ENCODE measurements at places on chromosomes 16 and 17.

DNA sequence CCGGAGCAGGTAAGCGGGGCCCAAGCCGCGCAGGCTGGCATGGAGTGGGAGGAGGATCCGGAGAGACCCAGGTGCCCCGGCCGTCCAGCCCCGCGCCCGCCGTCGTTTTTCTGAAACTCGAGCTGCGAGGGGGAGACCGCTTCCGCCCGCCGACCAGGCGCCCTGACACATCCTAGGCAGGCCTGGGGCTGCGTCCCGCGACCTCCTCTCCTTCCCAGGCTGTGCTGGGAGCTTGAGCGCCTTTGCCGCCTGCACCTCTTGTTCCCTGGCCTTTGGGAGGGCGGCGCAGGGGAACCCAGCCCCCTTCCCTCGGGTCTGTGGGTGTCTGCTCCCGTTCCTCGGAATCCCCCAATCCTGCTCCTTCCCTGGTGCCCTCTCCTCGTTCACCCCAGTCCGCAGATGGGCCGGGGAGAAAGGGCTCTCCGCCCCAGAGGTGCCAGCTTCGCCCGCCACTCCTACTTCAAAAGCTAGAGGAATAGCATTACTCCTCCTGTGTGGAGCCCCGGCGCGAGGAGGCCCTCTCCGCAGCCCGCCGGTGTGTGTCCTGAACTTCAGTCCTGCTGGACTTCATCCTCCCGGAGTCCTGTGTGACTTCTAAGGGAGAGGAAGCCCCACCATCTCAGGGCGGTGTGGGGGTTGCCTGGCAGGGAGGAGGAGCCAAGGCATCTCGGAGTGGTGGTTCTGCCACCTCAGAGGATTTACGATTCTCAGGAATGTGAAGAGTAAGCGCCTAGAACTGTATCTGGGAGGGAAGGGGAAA is 1.0 kb downstream of the NHERF1 start:
- DNase-seq = no peak

DNA sequence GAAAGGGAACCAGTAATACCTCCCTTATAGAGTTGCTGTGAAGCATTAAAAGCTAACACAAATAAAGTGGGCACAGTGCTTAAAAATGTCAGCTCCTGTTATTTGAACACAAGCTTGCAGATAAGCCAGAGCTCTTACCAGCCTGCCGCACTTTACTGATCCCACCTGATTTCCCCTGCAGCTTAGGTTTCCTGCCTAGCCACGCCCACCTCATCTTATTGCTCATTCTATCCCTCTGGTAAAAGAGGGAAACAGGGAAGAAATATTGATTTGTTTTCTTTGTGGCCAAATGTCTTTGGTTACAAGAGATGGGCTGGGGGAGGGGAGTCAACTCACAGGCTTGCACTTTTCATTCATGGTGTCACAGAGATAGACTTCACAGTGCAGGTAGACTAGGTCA is 9.6 kb upstream of the GP2 start:
- DNase-seq = no peak

- no peak for DNase-seq
Measured at GRCh38 chr16:4880006-4880580, 32.8 kb downstream of the UBN1 start.

- DNase-seq = no peak
Measured at GRCh38 chr17:63785556-63785955, 11.6 kb downstream of the DDX42 start.

DNA sequence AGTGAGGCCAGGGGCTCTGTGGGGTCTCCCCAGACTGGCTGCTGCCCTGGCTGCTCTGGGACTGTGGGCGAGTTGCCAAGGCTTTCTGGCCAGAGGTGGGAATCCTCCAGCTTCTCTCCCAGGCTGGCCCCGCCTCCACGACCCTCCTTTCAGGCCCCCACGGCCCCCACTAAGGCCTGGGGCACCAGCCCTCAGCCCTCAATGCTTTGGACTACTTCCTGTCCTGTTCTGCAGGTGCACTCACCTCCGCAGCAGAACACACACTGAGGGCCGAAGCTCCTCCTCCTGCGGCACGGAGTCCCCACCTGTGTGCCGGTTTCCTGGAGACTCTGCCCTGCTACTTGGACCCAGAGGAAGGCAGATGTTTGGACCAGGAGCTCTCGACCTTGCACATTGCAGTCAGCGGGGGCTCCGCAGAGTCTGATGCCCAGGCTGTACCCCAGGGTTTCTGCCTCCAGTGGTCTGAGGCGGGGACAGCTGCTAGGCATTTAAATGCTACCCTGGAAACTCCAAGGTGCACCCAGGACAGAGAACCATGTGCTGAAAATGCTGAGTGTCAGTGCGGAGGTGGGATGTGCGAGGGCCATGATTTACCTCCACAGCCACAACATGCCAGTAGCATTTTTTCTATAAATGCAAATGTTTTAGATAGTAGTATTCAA is 223.8 kb downstream of the IRF8 start:
- DNase-seq = no peak

Measured in activated CD4-positive, CD25-positive, alpha-beta regulatory T cell treated with anti-CD3 and anti-CD28 coated beads, Interleukin-2, amount 50 U/mL, for 16 hours (primary cell).